Astrocyte of the spinal cord (primary cell): ENCODE measurements at places on chromosomes 4 and X.

DNA sequence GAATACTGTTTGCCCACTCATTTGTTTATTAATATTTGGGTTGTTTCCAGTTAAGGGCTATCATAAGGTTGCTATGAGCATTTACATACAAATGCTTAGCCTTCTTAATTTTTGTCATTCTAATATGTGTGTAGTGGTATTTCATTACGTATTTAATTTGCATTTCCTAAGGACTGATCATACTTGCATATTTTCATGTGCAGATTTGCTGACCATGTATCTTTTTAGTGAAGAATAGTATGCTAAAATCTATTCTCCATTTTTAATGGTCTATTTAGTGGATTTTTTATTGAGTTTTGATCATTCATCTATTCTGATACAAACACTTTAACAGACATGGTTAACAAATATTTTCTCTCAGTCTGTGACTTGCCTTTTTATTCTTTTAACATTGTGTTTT is 949.5 kb downstream of the RAB28 start:
- no peak for DNase-seq

DNA sequence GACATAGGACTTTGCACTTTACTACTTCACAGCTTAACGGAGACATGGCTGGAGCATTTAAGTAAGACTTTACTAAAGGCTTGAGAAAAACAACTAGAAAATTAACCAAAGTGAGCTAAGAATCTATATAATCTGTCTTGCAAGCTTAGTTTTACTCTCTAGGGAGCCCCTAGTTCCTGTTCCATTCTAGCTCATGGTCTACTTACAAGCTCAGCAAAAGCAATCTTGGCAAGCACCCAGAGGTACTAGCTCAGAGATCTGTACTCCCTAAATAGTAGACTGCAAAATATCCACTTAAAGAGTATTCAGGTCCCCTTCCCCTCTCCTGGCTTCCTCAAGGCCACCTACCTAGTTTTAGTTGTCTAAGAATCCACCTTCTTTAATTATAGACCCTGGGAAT is 469.0 kb downstream of the IDS start:
- no peak for DNase-seq

DNA sequence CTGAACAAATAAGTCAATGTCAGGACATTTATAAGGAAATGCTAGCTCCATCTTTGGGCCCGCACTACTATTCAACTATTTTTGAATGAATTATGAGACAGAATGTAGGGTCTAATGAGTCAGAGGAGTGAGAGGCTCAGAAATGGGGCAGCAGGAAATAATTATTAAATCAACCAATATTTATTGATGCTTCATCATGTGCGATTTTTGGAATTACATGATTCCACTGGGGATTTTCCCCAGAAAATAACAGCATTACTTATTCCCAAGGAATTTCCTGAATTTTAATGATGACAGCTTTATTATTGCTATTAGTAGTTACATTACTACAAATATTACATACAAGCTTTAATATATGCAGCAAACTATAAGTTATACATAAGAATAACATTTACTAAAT is 49.3 kb upstream of the PHF8 start:
- DNase-seq, result no peak

DNA sequence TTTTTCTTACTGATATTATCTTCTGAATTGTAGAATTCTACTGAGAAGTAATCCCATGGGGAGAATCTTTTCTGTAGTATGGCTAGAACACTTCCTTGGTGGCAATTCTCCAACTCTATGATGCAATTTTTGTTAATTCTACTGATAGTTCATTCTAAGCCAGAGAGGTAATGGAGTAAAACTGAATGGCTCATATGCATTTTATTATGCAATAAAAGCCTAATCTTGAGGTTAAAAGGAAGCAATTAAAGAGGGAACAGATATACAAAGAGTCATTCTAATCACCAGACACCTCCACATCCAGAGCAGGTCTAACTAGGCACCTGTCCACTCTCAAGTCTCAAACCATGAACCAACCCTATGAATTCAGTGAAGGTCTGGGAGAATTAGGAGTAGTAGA is 9.7 kb downstream of the RAP2C start:
- DNase-seq, result peak; percentile 45

GRCh38 chr4:39559626-39560025 is 32.4 kb upstream of the UGDH start:
- DNase-seq, result no peak

DNA sequence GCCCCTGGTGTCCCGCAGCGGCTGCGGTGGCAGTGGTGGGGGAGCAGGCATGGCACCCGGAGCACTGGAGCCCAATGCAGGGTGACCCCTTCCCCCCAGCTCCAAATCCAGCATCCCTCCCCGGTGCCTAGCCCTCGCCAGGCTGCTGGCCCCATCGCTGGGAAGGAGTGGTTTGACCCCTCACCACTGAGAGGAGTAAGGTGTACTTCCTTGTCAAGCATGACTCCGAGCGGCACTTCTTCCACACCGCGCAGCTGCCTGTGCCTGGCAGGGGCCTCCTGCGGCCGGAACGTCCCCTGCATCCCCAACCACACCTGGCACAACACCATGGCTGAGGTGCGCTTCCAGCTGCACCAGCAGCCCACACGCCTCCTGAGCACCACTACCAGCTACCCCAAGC is 27.0 kb downstream of the LRPAP1 start:
- no peak for DNase-seq

DNA sequence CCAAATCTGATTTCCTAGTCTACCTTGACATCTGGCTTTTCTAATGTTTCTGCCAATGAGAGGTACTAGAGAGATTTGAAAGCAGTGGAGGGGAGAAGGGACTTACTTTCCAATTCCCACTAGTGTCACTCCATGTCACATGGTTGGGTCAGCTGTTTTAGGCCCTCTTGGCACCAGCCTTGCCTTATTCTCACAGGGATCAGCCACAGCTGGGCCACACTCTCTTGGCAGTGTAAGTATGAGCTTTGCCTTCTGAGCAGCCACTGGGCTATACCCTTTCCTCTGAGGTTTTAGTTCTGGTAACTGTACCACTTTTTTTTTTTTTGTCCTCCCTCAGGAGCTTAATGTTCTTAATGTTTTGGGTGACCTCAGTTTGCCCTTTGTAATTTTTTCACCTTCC is 10.2 kb upstream of the ADH1C start:
- no peak for DNase-seq

- no peak for DNase-seq
Measured at GRCh38 chr4:16722416-16722815, 176.0 kb downstream of the LDB2 start.

DNA sequence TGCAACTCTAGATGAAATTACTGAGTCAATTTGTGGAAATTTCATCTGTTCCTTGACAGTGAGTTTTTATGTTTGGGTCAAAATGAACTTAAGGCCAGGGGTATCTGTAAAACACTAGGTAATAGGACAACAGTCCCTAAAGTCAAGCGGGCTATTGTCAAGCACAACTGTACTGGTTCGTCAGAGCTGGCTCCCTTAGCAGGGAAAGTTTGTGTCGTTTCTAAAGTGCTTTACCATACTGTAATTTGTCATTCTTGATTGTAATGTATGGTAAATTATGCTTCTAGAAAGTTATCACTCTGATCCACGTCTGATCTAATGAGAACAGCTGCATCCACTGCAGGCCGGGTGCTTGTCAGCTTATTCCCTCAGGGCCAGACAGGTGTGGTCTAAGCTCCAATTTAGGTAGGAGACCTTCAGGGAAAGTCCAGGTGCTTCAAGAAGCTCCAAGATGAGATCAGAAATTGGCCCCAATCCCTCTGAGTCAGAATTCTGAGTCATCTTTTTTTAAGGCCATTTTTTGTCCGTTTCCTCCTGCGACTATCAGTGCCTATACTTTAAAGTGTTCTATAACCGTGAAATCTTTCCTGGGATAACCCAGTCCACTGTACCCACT is 92.2 kb downstream of the PALLD start:
- peak; percentile 91 for DNase-seq

- DNase-seq, result no peak
Measured at GRCh38 chr4:101651778-101652177, 138.8 kb upstream of the BANK1 start.

DNA sequence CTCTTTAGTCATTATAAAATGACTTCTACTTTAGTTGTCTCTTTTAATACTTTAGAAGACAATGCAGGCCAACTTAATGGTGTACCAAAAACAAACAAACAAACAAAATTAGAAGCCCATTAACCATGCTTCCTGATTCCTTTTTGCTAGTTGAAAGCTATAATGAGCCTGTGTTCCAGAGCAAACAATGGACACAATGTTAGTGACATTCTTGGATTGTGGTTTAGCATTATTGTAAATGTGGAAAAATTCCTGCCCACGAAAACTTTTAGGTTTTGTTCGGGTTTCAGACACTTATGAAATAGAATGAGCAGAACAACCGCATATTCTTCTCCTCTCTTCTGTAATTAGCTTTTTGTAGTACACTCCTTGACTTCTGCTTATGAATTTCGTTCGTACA is 1682.7 kb upstream of the PCDH7 start:
- DNase-seq, result no peak

GRCh38 chr4:108831291-108831690 is 68.4 kb upstream of the ETNPPL start:
- DNase-seq, result no peak

DNA sequence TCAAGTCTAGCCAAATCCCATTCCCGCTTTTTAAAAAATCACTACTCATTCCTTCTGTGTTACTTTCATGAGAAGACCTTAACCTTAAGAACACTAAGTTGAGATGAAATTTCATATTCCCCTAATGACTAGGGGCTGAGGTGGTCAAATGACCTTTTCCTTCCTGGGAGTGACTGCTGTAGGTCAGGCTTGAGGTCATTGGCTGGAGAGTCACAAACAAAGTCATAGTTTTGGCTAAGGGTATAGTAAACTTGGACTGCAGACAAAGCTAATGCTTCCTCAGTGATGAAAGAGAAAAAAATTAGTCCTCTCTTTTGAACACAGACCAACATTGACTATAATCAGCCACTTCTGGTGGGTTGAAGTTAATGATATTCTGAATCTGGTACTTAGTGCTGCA is 16.0 kb upstream of the FGF2 start:
- no peak for DNase-seq

GRCh38 chrX:53704854-53705253 is 18.3 kb upstream of the HUWE1 start:
- DNase-seq, result no peak

GRCh38 chr4:174467107-174467506 is 55.2 kb downstream of the HPGD start:
- DNase-seq, result peak; percentile 23

GRCh38 chrX:39756086-39756883 is 341.5 kb downstream of the BCOR start:
- DNase-seq, result no peak

DNA sequence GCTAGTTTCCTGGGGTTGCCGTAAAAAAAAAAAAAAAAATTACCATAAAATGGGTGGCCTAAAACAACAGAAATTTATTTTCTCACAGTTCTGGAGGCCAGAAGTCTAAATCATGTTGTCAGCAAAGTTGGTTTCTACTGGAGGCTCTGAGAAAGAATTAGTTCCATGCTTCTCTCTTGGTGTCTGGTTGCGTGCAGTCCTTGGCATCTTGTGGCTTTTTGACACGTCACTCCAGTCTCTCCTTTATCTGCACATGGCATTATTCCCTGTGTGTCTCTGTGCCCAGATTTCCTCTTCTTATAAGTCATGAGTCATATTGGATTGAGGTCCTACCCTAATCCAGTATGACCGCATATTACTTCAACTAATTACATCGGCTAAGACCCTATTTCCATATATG is 38.7 kb downstream of the SPATA4 start:
- peak; percentile 80 for DNase-seq

GRCh38 chr4:1953335-1953734 is 55.4 kb downstream of the NELFA start:
- DNase-seq, result no peak

DNA sequence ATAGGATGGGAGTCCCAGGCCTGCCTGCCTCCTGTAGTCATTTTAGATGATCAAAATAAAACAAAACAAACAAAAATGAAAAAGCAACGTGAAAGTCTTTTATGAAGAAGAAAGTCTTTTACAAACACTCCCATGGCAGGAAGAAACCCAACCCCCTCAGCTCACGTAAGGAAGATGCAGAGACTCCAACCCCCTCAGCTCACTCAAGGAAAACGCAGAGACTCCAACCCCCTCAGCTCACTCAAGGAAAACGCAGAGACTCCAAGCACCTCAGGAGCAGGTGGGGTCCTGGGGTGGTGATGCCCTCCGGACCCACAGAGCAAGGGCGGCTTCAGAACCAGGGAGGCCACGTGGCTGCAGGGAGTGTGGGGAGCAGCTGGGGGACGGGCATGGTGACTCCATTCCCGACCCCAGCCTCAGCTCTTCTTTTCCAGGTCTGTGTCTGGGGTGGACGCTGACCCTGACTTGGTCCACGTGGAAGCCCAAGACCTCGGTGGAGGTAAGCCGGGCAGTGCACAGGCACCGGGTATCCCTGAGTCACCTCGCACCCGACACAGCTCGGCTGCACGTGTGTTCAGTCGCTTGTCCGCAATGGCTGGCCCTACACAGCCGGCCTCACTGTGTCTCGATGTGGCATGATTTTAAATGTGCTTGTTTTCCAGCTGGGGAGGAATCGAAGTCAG is 226.5 kb upstream of the PSAPL1 start:
- DNase-seq, result no peak

DNA sequence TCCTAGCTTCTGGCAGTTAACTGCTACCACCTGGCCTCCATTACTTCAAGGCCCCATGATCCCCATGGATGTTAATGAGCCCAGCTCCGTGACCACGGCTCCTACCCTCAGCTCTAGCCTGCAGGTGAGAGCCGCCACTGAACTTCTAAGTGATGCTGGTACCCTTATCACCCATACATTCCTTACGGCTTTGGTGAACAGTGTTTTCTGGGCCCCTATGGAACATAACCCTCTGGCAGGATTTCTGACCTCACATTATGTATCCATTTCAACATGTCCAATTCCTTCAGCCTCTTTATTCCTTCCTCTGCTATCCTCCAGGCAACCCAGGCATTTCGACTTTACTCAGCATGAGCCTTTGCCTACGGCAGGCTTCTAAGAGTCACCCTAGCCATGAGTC is 24.6 kb downstream of the PAGE4 start:
- DNase-seq, result no peak

DNA sequence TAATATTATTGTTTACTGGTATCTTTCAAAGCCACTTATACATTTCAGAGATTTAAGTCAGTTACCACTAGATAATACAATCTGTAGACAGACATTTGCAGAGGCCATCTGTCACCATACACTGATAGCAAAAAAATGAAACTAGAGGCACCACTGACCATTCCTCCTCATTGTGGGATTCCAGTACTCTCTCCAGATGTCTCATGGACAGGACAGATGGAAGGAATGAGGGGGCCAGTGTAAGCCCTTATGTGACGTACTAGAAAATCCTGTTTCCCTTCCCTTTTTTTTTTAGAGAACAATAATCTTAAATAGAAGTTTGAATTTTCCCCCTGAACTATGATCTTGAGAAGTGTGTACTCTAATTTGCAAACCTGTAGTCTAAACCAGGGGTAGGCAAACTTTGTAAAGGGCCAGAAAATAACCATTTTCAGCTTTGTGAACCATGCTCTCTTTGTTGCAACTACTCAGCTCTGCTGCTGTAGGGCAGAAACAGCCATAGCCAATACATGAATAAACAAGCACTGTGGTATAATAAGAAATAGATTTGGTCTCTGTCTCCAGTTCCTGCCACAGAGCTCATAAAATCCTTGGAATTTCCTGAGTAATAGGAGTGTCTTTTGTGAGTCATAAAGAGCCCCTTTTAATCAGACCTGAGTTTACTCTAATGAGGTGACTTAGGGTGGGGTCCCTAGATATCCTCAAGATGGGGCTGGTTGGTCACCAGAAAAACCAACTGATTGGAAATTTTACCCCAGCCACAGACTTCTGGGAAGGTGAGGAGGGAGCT is 90.4 kb downstream of the MOSPD2 start:
- DNase-seq, result peak; percentile 49
